ENCODE measurements at places on chromosomes 3 and 15. TPM values are rescaled to one million over a fixed set of nuclear protein-coding genes. Genes with fewer than 3 reads are reported as not detected.

The SGO1 gene
- not detected for total RNA-seq

The IL5RA gene
- total RNA-seq, result not detected

The LRRC2 gene
- total RNA-seq, result 117 TPM

The AGTR1 gene
- 5.1 TPM for total RNA-seq

The CSPG4 gene
- total RNA-seq, result 21.3 TPM

The MESP2 gene
- total RNA-seq, result 0.16 TPM

The PSTPIP1 gene
- total RNA-seq, result 2.9 TPM
